ENCODE measurements at places on chromosomes 2 and 18.

DNA sequence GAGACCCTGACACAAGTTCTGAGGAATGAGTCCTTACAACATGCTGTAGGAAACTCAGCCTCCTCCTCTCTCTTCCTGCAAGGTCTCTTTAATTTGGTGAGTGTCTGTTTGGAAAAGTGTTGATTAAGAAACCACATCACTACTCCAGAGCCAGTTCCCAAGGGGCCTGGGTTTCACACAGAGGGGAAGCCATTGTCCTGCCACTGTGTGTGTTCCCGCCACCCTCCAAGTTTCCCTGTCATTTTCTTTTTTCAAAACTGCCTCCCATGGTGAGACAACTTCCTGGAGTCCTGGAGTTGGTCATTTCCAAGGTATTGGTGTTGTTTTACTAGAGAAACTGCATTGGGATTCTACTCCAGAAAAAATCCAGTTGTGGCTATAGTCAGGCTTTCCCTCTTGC, 232.0 kb upstream of the PARD3B start:
- no peak for DNase-seq

DNA sequence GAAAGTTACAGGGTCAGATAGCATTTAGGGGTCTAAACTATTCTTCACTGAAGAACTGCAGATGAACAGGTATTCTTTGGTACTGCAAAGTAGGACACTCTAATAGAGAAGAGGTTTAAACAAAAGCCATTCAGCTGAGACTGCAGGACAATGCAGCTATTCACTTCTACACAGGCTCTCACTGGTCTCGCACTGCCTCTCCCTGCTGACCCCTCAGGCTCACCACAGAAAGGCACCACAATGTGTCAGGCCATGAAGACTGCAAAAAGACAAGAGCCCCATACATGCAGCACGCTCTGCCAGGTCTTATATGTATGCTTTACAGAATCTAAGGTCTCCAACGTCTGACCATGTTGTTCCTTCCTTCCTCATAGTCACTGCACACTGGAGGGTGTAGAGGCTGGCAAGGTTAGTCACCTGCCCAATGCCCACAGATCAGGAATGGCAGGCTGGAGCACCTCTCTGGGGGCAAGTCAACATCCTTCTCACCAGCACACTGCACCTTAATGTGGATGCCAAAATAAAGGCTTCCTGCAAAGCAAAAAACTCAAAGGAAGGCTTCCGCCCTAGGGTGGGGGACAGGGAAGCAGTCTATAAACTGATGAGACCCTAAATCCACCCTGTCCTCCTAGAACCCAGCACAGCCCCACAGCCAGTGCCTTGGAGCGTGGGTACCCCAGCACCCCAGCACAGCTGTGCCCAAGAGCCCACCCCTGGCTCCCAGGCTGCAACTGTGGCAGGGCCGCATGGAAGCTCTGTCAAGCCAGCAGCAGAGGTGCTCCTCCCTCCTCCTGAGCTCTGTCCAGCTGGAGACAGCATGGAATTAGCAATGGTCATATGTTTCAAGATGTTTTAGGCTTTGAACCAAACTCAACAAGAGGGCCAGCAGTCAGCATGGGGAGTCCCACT, 10.7 kb upstream of the RNU4ATAC start:
- DNase-seq = no peak

DNA sequence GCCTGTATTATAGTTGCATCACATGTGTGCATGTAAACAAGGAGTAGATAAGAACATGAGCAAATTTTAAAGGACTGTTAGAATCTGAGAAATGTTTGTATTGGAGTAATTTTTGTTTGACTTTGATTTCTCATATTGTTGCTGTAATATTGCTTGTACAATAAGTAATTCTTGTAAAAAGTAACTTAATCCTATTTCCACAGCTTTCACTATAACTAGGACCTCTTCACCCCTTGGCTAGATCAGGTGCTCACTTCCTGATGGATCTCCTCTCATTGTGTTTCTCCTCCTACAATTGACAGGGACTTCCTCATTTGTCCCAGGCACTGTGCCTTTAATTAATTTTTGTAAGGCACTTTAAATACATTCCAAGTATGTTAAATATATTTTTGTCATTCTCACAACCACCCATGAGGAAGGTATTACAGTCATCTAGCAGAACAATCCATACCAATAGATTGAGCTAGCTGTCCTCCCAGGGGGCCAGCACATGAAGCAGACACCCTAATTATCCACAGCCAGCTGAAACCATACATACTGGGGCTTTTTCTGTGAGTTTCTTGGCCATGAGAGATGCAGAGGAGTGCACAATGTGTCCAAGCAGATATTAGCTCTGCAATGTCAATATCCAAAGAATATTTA, 359.5 kb upstream of the ACVR2A start:
- no peak for DNase-seq

GRCh38 chr18:28855524-28855923, 678.6 kb upstream of the CDH2 start:
- DNase-seq = no peak

DNA sequence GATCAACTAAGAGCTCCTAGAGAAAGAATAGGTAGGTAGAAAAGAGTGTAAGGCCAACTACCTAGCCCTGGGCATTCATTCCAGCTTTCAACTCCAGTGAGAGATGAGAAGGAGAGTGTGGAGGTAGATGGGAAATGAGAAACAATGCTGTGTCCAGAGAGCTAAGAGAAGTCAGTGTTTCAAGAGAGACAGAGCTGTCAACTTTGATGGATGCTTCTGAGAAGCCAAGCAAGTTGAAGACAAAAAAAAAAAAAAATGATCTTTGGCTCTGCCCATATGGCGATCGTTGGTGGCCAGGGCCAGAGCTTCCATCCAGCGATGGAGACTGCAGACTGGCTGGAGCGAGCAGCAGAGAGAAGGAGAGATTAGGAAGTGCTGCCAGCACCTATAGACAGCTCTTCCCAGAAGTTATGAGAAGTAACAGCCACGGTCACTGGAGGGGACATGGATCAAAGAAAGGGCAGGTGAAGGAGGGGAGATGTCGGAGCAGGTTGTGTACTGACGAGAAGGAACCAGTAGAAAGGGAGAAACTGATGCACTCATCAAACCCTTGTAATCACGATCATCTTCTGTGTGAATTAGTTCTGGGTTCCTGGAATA, 112.4 kb upstream of the PPP1CB start:
- no peak for DNase-seq

DNA sequence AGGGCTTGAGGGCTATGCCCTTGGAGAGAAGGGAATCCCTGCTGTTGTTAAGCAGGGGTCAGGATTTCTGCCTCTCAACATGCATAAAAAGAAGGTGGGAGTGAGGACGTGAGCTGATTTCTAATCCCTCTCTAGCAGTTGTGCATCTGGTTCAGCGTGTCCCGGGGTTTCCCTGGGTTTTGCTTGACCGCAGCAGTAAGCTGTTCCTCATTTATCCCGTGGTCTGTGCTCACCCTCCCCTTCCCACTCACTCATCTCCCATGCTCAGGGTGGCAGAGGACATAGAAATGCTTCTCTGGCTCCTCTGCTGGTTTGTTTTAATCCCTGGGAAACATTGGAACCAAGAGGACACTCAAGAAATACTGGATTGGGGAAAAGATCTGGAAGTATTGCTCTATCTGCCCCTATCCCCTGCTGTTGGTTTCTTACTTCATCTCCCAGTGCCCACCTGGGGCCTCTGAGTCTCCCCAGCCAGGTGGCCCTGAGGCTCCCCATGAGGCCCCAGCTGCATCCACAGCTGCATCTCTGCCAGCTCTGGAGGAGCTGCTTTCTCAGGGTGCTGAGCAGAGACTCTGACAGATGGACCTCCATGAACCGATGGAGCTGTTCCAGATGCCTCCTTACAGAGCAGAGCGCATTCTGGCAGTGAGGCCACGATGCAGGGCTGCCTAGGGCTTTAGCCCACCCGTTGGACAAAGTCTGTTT, 36.1 kb downstream of the TET3 start:
- no peak for DNase-seq

DNA sequence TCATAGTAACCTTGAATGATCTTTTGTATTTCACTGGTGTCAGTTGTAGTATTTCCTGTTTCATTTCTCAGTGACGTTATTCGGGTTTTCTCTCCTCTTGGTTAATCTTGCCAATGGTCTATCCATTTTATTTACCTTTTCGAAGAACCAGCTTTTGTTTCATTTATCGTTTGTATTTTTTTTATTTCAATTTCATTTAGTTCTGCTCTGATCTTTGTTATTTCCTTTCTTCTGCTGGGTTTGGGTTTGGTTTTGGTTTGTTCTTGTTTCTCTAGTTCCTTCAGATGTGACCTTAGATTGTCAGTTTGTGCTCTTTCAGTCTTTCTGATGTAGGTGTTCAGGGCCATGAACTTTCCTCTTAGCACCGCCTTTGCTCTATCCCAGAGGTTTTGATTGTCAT, 36.7 kb downstream of the SP140 start:
- DNase-seq = no peak

GRCh38 chr2:235642446-235643098, 148.7 kb downstream of the AGAP1 start:
- DNase-seq = no peak

DNA sequence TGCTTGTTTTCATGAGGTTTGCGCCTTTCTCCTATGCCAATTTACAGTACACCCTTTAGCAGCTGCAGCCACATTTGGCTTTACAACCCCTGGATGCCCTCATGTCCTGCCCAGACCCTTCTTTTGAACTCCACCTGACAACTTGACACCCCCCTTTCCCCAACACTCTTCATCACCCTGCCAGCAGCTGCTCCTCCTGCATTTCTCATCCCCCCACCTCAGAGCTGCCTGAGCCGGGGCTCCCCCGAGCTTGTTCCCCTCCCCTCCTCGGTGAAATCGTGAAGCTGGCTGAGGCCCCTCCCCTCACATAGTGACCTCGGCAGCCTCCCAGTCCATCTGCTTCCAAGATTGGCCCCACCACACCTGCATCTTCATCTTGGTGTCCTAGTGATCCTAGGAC, 40.5 kb downstream of the LRRFIP1 start:
- DNase-seq = no peak

DNA sequence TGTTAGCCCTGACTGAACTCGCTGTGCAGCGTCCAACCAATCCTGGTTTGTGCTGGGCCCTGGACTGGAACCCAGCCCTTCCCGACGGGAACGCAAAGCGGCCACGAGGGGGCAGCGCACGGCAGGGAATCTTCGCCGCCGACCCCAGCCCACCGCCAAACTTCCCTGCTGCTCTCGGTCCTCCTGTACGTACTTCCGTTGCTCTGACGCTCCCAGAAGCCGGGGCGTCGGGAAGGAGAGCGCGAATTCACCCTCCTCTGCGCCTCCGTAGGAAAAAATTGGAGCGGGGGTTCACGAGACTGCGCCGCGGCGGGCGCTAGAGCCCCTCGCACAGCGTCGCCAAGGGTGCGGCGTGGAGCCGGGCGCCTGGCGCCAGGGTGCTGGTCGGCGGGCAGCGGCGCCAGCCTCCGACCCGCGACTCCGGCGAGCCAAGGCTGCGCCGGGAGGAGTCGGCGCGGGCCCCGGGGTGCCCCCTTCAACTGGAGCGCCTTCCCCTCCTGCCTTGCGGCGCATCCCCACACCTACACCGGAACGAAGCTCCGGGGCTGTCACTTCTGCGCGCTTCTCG, 873 bp upstream of the SH3RF3 start:
- peak; percentile 81 for DNase-seq

DNA sequence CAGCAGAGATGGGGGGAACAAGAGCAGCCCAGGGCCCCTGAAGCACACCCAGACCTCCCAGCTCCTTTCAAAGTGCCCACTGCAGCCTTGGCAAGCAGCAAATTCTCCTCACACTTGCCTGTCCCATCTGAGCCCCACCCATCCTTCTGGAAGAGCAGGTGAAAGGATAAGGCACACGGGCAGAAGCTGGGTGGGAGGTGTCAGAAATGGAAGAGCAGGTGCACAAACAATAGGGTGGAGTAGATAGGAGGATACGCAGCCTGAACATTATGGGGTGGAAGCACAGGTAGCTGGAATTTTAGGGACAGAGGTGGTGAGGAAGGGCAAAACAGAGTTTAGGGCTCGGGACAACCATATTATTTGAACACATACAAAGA, 69.2 kb downstream of the TNS1 start:
- no peak for DNase-seq

DNA sequence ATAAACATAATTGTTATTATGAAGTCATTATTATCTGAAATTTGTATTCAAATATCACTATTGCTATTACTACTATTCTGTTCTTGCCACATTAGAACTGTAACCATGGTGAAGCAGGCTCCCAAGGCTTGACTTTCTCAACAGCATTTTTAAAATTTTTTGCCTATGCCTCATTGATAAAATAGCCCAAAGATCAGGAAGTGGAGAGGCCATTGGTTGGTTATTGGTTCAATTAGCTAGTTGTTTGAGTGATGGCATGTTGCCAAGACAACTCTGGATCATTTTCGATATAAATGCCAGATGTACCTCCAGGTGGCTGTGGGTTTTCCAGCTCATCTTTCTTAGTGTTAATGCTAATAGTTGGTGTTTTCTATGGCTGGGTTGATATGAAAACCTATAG, 513.5 kb downstream of the TRIB2 start:
- DNase-seq = no peak

DNA sequence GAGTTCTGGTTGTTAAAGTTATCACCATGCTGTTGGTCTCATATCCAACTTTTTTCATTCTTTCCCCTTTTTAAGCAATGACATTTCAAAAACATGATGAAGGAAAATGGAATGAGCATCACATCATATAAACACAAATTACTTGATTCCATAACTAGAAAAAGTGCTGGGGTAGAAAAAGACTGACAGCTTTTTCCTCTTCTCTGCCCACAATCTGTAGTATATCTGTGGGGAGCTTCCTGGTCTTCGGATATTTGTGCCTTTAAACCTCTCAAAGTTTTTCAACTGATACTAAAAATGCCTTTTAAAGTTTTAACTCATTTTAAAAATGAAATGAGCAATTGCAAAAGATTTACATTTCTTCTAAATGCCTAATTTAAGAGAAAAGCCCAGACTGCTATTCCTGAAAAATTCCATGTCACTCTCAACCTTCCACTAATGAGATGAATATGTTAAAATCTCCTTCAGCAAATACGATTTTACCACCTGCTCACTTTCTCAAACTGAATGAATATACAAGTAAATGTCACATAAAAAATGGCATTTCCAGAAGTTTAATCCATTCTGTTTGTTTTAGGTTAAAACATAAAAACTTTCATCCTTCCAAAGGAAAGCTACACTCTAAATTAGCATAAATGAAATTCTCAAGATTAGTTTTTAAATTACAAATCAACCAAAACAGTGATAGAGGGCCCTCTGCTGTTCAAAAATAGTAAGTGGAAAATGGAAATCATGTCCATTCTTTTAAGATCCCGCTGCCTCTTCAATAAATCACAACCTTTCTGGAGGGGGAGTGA, 2.1 kb downstream of the DNAH7 start:
- no peak for DNase-seq

- no peak for DNase-seq
Measured at GRCh38 chr2:80464275-80464674, 159.7 kb upstream of the LRRTM1 start.

GRCh38 chr2:65381607-65382051, 50.8 kb downstream of the SPRED2 start:
- DNase-seq = no peak

GRCh38 chr2:188122985-188123384, 168.7 kb upstream of the GULP1 start:
- no peak for DNase-seq
